ENCODE measurements at places on chromosomes 3 and 15.

GRCh38 chr15:77335298-77335697 is 84.6 kb downstream of the PEAK1 start:
- DNase-seq: peak; percentile 18

DNA sequence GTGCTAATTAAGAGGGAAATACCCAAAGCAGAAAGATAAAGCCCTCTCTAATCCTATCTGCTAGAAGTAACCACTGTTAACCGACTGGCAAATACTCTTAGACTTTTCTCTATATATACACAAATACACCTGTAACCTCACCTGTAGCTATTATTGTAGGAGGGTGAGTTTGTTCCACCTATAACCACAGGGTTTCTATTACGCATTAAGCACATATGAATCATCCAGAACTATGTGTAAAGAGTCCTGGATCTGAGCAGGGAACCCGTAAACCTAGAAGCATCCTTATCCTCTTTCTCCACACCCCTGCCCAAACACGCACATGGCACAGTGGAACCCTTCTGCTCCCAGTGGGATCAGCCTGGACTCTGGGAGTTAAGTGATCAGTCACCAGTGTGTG is 172.8 kb upstream of the C2CD4B start:
- DNase-seq: no peak

- no peak for DNase-seq
Observed at GRCh38 chr3:152519376-152519775, 250.6 kb downstream of the MBNL1 start.

- DNase-seq: no peak
Observed at GRCh38 chr15:44535523-44536301, 1.2 kb upstream of the EIF3J start.

GRCh38 chr3:45730409-45731154 is 41.4 kb downstream of the SACM1L start:
- no peak for DNase-seq

DNA sequence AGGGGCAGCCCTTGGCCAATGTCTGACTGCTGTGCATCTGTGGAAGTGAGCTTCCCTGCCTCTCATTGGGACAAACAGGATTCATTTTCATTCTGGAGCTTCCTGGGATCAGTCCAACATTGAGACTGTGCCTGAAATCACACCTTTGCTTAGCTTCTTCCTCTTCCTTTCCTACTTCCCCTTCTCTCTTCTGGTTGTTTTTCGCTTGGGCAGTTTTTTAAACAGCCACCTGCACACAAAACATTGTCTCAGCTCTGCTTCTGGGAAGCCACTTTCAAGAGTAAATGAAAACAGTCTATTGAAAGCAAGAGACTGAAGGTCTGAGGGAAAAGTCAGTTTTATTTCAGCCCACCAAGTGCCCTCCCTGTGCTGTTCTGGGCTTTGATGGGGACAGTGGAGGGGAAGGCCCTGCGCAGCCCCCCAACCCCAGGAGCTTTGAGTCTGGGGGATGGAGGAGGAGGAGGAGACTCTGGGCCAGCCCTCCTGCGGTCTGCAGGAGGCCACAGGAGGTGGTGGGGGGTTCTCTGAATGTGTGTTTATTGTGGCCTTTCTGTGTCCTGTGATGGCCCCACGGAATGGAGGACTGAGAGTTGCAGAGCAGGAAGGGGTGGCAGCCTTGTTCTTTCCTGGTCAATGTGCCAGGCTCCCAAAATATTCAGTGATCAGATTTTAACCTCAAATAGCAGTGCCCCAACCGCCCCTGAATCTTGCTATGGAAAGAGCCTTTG is 7.8 kb upstream of the ISLR2 start:
- no peak for DNase-seq

DNA sequence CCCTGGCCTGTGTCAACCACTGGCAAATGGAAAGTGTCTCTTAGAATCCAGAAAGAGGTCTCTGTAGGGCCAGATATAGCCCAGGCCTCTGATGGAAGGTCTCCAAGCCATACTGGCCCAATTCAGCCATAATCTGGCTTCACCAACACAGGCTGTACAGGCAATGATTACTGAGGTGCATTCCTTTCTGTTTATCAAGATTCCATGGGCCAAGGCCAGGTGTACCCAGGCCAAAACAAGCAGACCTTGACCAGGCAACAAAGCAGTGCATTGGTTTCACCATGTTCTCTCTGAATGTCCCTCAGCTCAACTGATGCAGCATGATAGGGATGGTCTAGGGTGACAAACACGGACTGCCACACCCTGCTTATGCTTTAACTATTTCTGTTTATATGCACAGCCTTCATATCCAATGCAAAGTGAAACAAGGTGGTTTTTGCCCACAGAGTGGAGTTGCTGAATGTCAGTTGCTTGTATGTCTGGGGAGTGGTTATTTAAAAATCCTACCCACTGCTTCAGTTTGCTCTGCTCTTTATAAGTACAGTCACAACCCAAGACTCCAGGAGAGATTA is 25.2 kb downstream of the CCNL1 start:
- no peak for DNase-seq

GRCh38 chr15:92693691-92694331 is 38.2 kb upstream of the FAM174B start:
- DNase-seq: no peak

- DNase-seq: no peak
Observed at GRCh38 chr3:160564949-160565441, 376 bp downstream of the KPNA4 start.

GRCh38 chr15:86522721-86523120 is 443.1 kb downstream of the AGBL1 start:
- DNase-seq: no peak

- DNase-seq: no peak
Observed at GRCh38 chr3:133300102-133300501, 99.8 kb upstream of the BFSP2 start.

GRCh38 chr3:47652142-47652541 is 73.5 kb upstream of the CSPG5 start:
- DNase-seq: no peak

- DNase-seq: no peak
Observed at GRCh38 chr3:107446706-107447105, 69.5 kb downstream of the CCDC54 start.

GRCh38 chr3:28745436-28745835 is 396.8 kb upstream of the AZI2 start:
- no peak for DNase-seq

DNA sequence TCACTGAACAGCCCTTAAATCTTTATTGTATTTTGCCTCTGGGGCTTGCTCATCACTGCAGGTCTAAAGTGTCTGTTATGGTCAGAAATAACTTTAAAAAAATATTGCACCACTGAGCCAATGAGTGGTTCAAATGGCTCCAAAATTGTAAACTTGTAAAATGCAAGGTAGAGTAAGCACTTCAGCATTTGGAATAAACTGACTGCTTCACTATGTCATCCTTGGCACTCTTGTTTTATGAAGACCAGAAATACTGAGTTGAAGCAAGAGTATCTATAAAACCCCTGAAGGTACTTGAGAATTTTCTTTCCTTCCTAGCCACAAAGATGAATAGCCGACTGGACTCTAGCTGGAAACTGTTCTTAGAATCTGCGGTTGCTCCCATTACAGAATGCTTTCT is 390.3 kb upstream of the DPH6 start:
- no peak for DNase-seq

DNA sequence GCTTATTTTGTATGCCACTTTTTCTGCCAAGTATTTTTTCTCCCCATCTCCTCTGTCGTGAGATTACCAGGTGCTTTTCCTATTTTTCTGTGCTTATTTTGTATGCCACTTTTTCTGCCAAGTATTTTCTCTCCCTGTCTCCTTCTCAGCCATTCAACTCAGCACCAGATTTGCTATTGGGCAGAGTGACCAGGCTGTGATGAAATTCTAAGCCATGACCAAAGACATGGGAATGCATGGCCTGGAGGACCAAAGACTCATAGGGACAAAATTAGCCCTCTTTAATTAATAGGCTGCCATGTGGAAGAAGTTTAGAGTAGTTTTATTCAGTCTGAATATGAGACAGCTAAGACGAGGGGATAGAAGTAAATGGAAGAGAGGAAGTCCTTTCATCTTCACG is 257.4 kb downstream of the SQOR start:
- DNase-seq: no peak

- DNase-seq: peak; percentile 76
Observed at GRCh38 chr3:195101001-195101583, 169.9 kb downstream of the XXYLT1 start.

DNA sequence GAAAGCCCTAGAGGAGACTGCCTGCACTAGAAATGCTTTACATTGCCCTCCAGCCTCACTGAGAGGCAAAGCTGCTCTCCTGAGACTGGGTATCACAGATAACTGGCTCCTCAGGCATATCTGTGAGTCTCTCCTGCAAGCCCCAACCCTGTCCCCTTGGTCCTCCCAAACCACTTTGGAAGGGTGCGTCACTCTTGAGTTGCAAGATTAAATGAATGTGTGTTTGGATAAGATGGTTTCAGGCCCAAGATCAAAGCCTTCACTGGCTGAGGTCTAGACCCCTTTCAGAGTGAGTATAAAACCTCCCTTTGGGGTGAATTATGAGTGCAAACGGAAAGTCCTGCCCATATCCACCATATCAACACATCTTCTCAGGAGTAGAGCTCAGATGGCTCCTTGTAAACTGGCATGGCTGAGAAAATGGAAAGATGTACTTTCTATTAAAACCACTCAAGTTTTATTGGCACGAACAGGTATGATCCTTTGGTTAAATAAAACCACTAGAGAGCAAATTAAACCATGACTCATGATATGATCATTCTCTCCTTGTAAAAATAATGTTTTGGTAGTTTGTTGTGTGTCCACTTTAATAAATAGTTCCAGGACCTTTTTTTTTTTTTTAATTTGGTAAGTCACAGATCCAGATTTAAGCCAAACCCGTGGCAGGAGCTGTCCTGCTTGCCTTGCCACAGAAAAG is 164.0 kb downstream of the CHST2 start:
- no peak for DNase-seq

DNA sequence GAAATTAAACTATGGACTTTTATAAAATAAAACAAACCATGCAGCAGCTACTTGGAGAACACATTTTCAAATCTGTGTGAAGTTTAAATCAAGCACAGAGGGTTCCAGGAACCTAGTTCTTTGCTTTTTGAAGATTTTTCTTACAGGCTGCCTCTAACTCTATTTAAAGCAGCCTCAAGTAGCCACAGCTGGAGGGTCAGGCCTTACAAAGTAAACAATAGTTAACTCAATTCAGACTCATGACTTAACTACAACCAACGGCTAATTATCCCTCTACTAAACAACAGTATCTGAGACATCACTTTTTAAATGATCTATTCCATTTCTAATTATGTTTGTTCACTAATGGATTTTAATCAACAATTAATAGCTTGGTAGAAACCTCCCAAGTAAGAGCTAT is 9.8 kb downstream of the LRIG1 start:
- no peak for DNase-seq

- peak; percentile 0 for DNase-seq
Observed at GRCh38 chr3:139718415-139718814, 40.6 kb upstream of the NMNAT3 start.

DNA sequence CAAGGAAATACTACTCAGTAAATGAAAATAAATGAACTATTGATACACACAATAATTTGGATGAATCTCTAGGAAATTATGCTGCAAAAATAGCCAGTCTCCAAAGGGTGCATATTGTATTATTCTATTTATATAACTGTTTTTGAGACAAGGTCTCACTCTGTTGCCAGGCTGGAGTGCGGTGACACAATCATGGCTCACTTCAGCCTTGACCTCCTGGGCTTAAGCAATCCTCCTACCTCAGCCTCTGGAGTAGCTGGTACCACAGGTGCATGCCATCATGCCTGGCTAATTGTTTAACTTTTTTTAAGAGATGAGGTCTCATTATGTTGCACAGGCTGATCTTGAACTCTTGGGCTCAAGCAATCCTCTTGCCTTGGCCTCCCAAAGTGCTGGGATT is 12.5 kb downstream of the KLHDC8B start:
- DNase-seq: no peak

DNA sequence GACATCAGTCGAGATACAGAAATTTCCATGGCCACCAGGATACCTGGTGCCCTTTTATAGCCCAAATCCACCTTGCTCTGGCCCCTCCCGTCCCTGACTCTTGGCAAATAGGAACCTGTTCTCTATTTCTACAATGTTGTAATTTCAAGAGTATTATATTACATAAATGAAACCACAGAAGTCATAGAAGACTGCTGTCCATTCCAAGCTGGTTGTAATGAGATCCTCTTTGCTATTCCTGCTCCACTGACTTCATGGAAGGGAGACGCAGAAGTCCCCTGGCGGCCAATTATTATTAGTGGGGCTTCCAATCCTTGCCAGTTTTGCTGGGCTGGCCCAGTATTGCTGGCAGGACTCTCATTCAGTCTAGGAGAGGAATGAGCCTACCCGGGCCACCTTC is 26.6 kb downstream of the DCP1A start:
- DNase-seq: no peak

DNA sequence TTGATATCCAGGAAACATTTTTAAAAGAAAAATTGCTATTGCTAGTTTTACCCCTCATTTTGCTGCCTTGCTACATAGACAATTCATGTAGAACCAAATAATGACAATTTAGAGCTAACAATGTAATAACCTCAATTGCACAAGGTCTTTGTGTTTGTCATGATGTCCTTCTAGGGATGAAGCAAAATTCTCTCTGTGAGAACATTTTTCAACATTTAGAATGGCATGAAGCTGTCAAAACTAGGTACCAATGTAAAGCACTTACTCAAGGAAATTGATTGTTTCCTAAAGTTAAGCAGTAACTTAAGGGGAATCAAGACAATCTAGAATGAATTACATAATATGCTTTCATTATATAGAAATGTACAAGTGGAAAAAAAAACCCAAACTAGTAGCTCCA is 7.9 kb upstream of the FGF7 start:
- no peak for DNase-seq

DNA sequence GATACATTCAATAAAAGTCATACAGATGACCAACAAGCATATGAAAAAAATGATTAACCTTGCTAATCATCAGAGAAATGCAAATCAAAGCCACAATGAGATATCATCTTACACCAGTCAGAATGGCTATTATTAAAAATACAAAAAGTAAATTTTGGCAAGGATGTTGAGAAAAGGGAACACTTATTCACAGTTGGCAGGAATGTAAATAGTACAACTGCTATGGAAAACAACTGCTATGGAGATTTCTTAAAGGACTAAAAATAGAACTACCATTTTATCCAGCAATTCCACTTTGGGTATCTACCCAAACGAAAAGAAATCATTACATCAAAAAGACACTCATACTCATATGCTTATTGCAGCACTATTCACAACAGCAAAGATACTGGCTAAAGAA is 1121.8 kb downstream of the TBL1XR1 start:
- no peak for DNase-seq

GRCh38 chr3:146159037-146159436 is 1.9 kb downstream of the PLOD2 start:
- no peak for DNase-seq

GRCh38 chr3:147197739-147198138 is 208.6 kb downstream of the ZIC4 start:
- no peak for DNase-seq

GRCh38 chr3:29026286-29026685 is 254.6 kb upstream of the RBMS3 start:
- no peak for DNase-seq

- DNase-seq: no peak
Observed at GRCh38 chr15:44064706-44065105, 130.4 kb downstream of the FRMD5 start.

GRCh38 chr3:52537165-52537620 is 788 bp downstream of the UQCC5 start:
- no peak for DNase-seq

Data from fibroblast of skin of left quadriceps (primary cell).